ENCODE measurements at places on chromosomes 3 and 15.
A peak's percentile ranks its signal among the peaks of the same experiment; 100 is the strongest.

DNA sequence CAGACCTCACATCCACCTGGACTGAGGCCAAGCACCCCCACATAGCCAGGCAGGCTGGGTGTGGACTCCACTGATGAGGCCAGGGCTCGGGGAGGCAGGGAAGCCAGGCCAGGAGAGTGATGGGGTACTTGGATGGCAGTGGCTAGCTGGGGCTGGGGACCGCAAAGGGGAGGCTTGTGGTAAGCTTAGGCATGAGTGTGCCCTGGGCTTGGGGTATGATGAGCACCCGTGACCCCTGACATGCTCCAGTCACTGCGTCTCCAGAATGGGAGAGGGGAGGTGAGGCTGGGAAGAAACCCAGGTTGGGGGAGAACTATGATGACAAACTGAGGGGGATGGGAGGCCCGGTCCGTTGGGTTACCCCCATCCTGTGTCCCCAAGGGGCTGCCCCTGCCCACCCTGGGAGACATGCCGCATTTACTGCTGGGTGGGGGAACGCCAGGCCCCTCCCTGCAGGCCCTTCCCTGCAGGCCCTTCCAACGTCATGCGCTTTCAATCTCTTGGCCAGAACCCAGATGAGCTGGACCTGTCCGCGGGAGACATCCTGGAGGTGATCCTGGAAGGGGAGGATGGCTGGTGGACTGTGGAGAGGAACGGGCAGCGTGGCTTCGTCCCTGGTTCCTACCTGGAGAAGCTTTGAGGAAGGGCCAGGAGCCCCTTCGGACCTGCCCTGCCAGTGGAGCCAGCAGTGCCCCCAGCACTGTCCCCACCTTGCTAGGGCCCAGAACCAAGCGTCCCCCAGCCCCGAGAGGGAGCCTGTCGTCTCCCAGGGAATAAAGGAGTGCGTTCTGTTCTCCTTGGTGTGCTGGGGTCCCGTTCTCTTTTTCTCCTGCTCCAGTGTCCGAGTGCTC, 34.1 kb downstream of the TSPAN3 start:
- DNase-seq = no peak

DNA sequence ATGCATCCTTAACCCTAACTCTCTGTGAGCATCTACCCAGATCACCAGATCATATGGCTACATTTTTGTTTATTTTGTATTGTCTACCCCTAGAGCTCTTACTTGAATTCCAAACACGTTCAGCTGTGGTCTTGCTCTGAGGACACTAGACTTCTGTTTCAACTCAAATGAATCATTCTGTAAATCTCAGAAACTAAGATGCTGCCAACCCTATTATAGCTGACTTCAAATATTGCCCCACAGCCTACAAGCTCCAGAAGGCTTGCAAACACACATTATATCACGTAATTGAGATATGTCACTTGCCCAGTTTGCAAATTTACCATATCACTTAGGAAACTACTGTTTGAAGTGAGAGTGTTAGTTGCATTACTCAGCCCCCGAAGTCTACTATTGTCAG, 426.2 kb upstream of the ARL6 start:
- DNase-seq = no peak

DNA sequence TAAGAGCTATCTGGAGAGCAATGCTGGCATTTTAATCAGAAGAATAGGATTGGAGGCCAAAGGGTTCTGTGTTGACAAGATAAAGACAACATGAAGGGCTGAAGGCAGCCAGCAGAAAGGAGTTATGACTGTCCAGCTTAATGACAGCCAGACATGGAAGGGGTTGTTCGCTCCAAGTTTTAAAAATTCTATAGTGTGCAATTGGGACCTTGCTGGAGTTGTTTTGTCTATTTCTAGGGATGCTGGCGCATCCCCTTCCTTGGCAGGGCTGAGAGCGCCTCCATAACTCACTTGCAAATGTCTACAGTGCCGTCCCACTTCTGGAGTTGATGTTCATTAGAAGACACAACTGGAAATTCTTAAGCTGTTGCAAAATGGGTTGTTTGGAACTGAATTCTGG, 200.7 kb downstream of the TLE3 start:
- no peak for DNase-seq

DNA sequence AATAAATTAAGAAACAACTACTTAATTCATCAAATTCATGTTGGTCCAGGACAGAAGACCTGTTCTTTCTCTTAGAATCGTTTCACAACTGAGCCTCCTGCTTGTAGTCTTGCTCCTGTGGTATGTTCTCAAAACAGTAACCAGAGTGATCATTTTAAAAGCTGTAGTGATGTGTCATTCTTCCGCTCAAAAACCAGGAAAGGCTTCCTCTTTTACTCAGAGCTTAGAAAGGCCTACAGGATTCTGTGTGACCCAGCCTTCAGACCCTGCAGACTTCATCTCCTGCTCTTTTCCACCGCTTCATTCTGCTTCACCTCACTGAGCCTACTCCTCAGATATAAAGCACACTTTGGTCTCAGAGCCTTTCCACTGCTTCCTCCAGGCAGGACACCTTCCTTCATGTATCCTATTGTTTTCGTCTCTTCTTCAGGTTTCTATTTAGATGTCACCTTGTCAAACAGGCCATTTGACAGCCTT, 22.7 kb downstream of the ST6GAL1 start:
- peak; percentile 54 for DNase-seq

GRCh38 chr3:147775816-147776530, 366.8 kb downstream of the ZIC1 start:
- DNase-seq = no peak

- DNase-seq = no peak
These were observed 89.0 kb downstream of the DCUN1D1 start for GRCh38 chr3:182891364-182891763.

- DNase-seq = no peak
These were observed 15.5 kb upstream of the PLA2G4E start for GRCh38 chr15:42036112-42036905.

- DNase-seq = no peak
These were observed 15.3 kb upstream of the PHC3 start for GRCh38 chr3:170196833-170197232.

GRCh38 chr3:182058488-182058887, 346.8 kb downstream of the SOX2 start:
- DNase-seq = no peak

DNA sequence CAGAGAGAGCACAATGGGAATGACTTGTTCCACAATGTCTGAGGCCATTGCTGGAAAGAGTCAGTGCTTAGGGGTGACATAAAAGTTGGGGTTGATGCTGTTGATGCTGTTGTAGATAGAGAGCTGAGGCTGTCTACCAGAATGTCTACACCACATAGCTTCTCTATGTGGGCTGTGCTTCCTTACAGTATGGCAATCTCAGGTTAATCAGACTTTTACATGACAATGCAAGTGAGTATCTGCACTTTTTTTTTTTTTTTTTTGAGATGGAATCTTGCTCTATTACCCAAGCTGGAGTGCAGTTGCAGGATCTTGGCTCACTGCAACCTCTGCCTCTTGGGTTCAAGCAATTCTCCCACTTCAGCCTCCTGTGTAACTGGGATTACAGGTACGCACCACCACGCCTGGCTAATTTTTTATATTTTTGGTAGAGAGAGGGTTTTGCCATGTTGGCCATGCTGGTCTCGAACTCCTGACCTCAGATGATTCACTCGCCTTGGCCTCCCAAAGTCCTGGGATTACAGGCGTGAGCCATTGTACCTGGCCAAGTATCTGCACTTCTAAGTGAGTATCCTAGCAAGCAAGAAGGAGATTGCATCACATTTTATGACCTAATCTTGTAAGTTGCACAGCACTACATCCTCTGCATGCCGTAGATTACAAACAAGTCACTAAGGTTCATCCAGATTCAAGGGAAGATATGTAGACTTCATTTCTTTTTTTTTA, 28.7 kb downstream of the DLEC1 start:
- DNase-seq = no peak

DNA sequence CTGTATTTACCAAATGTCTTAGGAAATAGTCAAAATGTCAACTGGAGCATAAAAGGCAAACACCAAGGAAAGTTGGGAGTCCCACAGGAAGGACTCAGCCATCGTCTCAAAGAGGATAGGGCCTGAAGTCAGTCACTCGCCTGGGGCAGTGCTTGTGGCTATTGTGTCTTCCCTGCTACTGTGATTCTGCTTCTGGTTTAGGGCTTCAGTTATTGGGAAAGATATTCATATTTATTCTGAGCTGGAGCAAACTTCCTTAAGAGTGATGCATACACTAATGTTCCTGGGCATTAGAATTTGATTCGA, 118.1 kb downstream of the EDEM1 start:
- no peak for DNase-seq

- no peak for DNase-seq
These were observed 65.5 kb upstream of the NR2F2 start for GRCh38 chr15:96264801-96265515.

DNA sequence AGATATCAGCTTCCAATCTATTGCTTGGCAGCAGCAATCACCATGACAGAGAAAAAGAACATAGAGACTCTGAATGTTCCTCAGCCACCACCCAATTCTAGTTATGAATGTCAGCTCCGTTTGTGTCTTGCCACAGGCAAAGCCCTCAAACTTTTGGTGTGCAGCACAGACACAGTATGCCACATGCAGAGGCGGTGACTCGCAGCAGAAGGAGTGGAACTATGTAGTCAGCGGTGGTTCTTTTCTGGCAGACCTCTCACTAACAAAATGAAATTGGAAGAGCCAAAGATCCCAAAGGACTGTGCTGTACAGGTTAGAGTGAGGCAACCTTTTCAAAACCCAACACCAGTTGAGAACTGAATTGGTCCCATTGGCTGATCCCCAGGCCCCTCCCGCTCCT, 220.9 kb downstream of the SLC9A9 start:
- no peak for DNase-seq

DNA sequence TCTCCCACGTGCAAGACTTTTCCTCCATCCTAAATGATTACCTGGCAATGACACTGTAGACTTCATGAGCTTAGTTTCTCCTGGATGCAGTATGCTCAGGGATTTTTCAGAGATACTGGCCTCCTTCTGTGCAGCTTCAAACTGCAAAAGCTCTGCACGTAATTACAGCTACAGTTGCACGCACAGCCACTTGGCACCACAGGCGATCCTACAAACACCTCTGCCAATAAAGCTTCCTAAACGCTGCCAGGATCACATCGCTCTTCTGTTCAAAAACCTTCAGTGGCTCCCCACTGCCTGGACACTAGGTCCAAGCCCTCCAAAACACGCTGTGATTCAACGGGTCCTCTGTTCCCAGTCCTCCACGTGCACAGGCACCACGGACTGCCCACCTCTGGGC, 49.5 kb downstream of the NUP210 start:
- DNase-seq = peak; percentile 52

DNA sequence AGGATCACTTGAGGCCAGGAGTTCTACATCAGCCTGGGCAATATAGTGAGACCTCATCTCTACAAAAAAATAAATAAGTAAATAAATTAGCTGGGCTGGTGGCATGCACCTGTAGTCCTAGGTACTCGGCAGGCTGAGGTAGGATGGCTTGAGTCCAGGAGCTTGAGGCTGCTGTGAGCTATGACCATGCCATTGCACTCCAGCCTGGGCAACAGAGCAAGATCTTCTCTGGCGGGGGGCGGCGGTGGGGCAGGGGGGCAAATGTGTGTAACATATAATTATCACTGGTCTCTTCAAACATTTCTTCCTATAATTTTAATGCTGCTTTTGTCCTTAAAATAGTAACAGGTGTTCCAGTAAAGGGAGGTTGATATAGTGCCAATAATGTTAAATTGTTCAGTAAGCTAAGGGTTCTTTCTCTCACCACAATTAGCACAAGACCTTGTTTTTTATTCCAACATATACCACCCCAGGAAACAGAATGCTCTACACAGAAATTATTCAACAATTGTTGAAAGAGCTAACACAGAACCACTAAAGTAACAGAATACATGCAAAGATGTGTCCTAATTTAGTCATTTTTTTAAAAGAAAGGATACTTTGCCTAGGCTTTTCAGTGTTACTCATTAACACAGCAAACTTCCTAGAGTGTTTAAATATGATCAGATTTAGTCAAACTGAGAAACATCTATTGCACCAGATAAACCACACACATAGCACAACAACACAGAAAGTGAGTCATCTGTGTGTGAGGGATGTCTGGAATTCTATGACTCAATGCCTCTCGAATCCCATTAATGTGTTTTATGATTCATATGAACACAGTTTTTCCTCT, 29.1 kb downstream of the ANKRD28 start:
- DNase-seq = peak; percentile 59

- DNase-seq = no peak
These were observed 161.5 kb downstream of the SMAD6 start for GRCh38 chr15:66863390-66864085.

DNA sequence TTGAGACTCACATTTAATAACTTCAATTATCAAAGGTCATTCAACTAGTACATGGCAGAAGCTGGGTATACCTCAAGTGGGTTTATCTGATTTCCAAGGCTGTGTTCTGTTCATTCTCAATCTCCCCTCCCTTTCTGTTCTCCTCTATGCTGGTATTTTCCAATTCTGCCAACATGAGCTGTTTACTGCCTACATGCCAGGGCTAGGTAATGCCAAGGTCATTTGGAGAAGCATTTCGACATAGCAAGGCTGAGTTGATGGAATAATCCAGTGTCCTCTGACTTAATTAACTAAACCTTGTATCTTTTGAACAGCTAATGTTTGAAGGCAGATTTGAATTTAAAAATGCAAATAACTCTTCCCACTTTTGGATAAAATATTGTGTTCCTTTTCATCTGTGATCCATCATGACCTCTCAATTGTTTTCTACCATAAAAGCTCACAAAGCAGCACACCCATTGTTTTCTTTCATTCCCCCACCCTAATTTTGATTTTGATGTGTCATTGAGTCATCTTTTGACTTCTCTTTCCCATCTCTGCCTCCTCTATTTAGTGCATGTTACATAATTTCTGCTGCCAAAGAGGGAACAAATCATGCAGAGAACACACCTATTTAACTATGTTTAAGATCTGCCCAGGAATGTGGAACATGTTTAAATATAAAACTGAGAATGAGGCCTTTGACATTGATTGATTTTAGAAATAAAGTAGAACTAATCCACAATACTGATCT, 308.8 kb upstream of the NR2E3 start:
- DNase-seq = no peak
